Transverse colon (tissue), 4 donors: ENCODE measurements at places on chromosomes 11 and 22.

DNA sequence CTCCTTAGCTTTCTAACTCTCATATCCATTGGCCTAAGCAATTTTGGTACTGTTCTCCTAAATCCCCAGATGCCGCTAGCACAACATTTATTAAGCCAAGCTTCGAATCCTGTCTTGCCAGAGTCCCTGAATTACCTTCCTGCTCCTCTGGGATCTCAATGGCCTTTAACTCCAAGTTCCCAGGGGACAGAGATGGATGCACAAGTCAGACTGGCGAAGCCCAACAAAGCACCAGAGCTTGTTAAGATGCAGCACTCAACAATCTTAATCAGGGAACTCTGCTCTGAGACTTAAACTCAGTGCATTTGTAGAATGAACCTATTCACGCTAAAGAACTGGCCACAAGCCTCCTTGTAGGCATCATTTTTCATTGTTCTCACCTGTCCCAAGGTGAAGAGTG is 9.4 kb downstream of the GALNT18 start:
- no peak for DNase-seq

- no peak for DNase-seq
Measured at GRCh38 chr22:28898233-28898629, 14.9 kb downstream of the ZNRF3 start.

- no peak for DNase-seq
Measured at GRCh38 chr11:67663532-67664212, 10.8 kb downstream of the ALDH3B2 start.

GRCh38 chr11:120400564-120401364 is 64.6 kb downstream of the ARHGEF12 start:
- DNase-seq, result peak; percentile 23

DNA sequence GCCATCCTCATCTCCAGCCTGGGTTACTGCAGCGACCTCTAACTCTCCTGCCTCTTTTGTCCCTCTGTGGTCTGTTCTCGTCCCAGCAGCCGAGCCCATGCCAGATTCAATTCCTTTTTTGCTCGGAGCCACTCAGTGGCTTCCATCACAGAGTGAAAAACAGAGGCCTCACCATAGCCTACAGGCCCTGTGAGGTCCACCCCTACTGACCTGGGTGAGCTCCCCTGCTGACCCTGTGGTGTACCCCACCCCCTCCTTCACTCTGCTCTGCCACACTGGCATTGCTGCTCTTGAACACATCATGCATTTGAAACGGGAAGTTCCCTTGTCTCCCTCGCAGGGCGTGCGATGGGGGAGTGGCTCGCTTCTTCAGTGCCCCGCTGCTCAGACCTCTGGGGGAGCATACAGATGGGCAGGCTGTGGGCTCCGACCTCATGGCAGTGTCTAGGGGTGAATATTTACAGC is 2.1 kb downstream of the AIP start:
- peak; percentile 57 for DNase-seq

DNA sequence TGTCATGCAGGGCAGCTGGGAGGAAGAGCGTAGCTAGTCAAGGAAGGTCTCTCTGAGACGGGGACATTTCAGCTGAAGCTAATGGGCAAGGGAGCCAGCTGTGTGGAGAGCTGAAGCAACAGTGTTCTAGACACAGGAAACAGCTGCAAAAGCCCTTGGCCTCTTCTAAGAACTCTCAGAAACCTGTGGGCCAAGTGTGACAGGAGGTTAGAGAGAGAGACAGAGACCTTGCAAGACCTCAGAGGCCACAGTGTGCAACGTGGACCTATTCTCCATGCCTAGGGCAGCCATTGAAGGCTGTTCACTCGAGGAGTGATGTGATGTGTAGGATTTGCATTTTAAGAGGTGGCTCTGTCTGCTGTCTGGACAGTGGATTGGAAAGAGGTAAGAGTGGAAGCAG is 48.7 kb upstream of the TNRC6B start:
- peak; percentile 48 for DNase-seq

GRCh38 chr11:114019046-114019445 is 40.5 kb upstream of the ZBTB16 start:
- no peak for DNase-seq

GRCh38 chr11:62914416-62914815 is 6.7 kb downstream of the CHRM1 start:
- no peak for DNase-seq

- DNase-seq, result no peak
Measured at GRCh38 chr11:93291898-93292297, 38.6 kb upstream of the DEUP1 start.

DNA sequence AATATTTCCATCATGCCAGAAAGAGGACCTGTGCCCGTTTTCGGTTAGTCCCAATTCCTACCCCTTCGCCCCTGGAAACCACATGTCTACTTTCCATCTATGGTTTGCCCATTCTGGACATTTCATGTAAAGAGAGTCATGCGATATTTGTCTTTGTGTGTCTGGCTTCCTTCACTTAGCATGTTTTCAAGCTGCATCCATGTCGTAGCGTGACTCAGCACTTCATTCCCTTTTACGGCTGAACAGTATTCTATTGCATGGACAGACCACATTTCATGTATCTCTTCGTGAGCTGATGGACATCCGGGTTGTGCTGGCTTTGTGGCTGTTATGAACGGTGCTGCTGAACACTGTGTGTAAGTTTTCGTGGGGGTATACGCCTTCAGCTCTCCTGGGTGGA is 43.4 kb downstream of the SCUBE1 start:
- no peak for DNase-seq

GRCh38 chr11:8787372-8787771 is 104.8 kb downstream of the RPL27A start:
- DNase-seq, result peak; percentile 57

DNA sequence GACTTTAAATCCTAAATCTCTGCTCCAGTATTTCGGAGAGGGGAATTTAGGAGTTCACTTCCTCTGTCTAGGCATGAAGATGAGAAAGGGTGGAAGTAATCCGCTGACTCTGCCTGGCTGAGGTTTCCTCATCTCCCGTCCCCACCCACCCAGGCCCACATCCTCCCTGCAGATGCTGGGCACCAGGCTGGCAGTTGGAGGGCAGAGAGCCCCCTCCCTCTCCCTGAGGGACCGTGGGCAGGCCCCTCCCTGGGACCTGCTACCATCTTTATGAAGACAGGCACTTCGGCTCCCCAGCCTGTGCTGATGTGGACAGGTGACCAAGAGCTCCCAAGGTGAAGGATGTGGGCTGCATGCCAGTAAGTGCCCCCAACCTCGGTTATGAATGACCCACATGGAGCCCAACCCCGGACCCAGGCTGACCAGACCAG is 6.7 kb downstream of the CASTOR1 start:
- no peak for DNase-seq

GRCh38 chr22:46763051-46763705 is 728 bp downstream of the TBC1D22A start:
- peak; percentile 68 for DNase-seq

- peak; percentile 0 for DNase-seq
Measured at GRCh38 chr22:48318575-48319320, 1508.9 kb downstream of the BRD1 start.

DNA sequence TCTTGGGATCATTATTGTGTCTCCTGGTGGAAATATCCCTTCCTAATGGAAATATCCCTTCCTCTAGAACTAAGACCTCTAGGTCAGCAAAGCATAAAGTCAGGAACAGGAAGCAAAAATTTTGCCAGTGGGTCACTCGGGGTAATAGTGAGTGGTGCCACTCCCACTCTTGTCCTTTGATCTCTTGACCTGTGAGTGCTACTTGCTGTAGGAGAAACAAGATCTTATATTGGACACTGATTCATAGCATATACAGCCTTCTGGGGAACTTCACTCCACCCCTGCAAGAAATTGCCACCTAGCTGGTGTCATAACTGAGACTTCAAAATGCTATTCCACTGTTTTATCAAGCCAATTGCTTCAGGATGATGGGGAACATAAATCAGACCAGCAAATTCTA is 44.7 kb upstream of the TMEM45B start:
- DNase-seq, result peak; percentile 22

DNA sequence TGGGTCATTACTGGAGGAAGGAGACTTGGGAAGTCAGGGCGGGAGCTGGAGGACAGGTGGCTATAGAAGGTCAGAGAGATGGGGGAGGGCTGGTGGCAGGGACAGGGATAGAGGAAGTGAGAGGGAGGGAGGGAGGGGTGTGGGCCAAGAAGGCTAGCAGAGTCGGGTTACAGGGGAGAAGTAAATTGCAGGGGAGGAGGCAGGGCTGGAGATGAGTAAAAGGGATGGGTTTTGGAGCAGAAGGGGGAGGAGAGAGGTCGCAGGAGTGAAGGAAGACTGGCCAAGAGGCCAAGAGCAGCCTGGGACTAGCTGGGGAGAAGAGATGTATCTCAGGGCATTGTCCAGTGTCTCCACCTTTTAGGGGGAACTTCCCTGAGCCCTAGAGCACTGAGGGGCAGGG is 33.0 kb downstream of the LRRC10B start:
- no peak for DNase-seq

DNA sequence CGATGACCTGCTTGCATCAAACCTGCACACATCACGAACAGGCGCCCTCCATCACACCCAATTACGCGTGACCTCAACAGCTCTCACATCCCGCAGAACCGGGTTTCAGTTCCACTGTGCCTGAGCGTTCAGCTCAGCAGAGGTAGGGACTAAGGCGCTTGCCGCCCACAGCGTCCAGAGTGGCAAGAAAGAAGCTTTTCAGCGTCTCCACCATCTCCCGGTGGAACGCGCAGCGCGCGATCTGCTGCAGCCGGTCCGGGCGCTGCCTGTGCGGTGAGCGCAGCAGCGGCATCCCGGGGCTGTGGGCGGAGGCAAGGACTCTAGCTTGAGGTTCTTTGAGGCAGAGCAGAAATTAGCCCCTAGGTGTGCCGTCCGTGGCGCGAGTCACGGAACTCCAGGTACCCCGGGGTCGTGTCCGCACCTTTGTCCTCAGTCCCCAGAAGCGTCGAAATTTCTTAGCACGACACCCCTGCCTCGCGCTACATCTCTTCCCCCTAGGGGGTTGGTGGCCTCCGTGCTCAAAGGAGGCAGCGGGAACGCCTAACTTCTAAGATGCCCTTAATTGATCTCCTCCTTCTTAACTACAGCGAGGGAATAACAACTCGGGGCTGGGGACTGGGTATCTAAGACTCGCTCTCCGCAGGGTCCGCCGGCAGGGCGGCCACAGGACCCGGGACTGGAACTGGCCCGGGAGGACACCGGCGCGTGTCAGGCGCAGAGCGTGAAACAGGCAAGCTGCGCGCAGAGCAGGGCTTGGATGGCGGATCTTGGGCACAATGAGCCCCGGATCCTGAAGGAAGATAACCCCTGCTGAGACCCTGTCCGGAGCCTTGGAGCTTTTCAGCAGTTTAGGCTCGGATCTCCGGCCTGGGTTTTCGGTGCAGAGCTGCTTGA is 1.7 kb upstream of the CALCA start:
- no peak for DNase-seq

DNA sequence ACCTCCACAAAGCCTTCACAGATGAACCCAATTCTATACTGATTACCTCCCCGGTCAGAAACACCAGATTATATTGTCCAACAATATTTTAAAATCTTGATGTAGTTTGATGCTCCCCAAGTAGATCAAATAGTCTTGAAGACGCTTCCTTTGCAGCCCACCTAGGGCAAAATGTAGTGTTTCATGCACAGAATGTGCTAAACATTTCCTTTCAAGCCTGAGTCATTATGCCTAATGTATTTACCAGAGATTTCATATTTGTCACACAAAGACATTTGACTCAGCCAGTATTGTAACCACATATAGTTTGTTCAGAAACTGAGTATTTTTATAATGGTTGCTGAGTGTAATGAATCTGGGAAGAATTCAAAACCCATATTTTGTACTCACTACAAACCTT is 1396.8 kb downstream of the LRRC4C start:
- no peak for DNase-seq

DNA sequence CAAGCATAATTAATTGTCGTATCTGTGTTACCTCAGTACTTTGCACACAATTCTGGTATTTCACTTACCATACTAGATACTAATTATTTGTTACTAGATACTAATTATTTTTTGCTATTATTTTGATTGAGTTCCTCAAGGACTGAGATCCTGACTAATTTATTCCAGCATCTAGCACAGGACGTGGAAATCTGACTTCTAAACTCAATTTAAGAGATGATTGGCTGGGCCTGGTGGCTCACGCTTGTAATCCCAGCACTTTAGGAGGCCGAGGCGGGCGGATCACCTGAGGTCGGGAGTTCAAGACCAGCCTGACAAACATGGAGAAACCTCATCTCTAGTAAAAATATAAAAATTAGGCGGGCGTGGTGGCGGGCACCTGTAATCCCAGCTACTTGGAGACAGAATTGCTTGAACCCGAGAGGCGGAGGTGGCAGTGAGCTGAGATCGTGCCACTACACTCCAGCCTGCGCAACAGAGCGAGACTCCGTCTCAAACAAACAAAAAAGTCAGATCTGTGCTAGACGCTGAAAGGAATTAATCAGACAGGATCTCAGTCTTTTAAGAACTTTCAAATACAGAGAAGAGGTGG is 527 bp upstream of the MRPL48 start:
- no peak for DNase-seq

- DNase-seq, result no peak
Measured at GRCh38 chr11:59138643-59139042, 4.0 kb upstream of the FAM111A start.

DNA sequence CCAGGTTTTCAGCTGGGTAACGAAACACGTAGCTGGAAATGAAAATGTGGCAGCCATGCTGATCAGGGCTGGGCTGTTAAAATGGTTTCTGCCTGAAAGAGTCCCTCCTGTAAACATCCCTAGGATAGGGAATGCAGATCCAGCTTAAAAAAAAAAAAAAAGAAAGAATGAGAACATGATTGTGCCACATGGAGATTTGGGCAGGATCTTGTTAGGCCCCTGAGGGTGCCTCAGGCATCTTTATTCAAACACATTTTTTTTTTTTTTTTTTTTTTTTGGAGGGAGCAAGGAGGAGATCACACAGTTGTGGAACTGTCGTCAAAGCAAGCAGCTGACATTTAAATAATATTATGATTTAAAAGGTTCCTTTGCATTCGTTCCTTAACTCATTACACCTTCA is 900.3 kb downstream of the OPCML start:
- DNase-seq, result no peak

- DNase-seq, result no peak
Measured at GRCh38 chr11:16148301-16148931, 207.9 kb downstream of the SOX6 start.

DNA sequence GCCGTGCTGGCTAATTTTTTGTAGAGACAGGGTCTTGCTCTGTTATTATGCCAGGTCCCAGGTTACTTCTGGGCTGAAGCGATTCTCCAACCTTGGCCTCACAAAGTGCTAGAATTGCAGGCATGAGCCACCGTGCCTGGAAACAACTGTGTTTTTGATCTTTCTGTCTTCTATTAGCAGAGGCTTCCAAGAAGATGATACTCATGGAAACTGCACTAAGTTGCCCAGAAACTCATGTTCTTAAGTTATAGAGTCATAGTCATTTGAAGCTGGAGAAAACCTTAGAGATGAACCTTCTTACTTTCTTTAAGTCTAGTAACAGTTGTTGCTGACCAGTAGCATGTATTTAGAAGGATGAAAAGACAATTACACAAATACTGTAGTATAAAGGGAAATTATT is 37.1 kb upstream of the HSPA8 start:
- no peak for DNase-seq

- no peak for DNase-seq
Measured at GRCh38 chr11:46066335-46066734, 54.9 kb downstream of the PHF21A start.
